ENCODE measurements at places on chromosomes 3 and 15.

GRCh38 chr3:30162579-30162978, 443.8 kb upstream of the TGFBR2 start:
- DNase-seq: no peak

DNA sequence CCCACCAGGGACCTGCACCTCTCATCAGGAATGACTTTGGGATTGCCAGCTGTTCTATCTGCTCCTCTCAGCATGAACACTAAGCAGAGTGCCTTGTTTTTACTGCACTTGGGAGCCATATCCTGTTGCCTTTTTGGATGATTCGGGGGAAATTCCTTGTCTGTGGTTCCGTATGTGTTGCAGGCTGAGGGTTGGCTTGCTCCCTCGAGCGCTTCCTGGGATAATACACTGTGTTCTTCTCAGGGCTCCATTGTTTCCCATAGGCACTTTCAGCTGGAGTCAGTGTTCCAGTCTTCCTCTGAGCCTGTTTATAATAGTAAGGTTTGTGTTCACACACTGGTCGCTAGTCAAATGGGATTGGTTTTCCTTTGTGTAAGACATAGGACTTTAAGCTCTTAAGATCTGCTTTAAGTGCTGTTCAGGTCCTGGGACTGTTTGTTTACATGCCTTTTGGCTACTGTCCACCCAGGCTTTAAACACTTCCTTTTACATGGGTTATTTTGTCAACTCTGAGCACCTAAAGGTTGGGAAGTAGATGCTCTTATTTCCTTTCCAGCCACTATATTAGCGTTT, 23.4 kb downstream of the BOC start:
- no peak for DNase-seq

GRCh38 chr15:38351466-38351865, 98.8 kb downstream of the SPRED1 start:
- no peak for DNase-seq

DNA sequence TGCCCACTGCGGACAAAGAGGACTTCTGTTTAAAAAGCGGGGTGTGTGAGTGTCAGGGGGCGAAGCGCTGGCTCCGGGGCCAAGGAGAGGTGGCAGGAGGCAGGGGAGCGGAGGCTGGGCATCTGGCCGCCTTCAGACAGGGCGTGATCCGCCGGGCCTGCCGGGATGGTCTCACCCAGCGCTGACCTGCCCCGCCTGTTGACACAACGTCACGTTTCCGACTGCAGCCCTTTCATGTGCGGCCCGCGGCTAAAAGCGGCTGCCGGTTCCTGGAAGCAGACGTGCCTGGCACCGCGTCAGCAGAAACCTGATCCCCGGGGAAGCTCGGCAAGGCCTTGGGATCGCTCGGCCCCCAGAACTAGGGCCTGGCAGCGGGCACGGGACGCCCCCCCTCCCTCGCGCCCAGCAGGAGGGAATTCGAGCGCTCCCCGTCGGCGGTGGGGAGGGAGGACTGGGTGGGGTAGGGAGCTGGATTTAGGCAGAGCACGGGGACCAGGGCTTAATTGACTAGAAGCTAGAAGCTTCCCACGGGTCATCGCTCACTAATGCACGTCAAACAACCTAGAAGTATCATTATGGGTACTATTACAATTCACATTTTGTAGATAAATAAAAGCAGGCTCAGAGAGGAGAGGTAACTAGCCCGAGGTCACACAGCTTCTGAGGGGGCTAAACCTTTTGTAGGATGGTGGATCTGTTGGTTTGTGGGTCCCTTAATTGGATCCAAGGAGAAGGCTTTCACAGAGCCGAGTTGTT, 7.7 kb downstream of the BHLHE40 start:
- DNase-seq: peak; percentile 99

DNA sequence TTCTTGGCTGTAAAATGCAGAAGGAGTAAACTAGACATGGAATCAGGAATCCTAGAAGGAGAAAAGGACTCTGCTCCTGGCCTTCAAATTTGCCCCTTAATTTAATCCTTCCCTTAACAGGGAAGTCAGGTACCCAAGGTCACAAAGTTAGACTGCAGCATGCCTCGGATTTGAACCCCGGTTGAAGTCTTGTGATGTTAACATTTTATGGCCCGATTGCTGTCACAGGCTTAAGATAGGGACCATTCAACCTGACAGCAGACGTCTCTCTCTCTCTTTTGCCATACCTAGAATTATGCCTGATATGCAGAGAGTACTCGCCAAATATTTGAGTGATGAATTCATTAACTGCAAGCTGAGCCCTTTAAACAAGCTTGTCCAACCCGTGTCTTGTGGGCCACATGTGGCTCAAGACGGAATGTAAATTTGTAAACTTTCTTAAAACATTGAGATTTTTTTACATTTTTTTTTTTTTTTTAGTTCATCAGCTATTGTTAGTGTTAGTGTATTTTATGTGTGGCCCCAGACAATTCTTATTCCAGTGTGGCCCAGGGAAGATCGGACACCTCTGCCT, 217.2 kb downstream of the THSD4 start:
- no peak for DNase-seq

GRCh38 chr15:98858610-98859023, 149.0 kb downstream of the PGPEP1L start:
- DNase-seq: no peak

DNA sequence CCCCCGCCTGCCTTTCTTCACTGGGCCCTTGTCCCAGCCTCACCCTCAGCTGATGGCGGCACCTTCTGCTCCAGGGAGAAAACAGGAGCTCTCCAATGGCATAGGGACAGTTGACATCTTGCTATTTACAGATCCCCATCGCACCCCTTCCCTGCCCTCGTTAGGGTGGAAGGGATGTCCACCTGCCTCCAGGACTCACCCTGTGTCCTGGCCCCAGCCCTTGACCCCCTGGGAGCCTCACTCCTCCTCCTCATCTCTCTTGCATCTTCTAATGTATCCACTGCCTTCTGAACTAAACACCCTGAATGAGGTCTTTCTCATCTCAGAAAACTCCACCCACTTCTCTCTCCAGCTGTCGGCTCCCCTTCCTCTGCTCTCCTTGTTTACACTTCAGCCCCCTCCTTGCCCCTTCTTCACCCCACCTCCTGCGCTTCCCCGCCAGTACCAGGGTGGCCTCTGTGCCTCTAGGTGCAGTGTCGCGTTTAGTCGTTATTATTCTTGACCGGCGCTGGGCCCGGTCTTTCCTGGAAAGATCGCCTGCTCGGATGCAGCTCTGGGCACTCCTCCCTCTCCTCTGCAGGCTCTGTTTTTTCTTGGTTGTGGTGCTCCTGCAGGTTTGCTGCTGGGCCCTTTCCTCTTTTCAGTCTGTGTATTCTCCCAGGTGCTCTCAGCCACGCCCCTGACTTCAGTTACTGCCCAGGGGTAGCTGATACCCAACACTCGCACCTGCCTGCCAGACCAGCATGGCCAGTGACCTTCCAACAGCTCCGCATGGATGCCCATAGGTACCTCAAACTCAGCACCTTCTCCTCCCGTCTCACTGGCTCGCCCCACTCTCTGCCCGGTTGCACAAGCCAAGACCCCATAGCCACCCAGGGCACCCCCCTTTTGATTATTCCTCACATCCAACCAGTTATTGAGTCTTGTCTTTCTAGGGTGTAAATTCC, 42.9 kb downstream of the PML start:
- no peak for DNase-seq

GRCh38 chr15:101531170-101531569, 41.7 kb upstream of the PCSK6 start:
- no peak for DNase-seq

GRCh38 chr15:91857772-91858171, 4.3 kb downstream of the SLCO3A1 start:
- DNase-seq: no peak

- DNase-seq: no peak
Observed at GRCh38 chr15:67859331-67859946, 19.6 kb upstream of the RNU6-1 start.

DNA sequence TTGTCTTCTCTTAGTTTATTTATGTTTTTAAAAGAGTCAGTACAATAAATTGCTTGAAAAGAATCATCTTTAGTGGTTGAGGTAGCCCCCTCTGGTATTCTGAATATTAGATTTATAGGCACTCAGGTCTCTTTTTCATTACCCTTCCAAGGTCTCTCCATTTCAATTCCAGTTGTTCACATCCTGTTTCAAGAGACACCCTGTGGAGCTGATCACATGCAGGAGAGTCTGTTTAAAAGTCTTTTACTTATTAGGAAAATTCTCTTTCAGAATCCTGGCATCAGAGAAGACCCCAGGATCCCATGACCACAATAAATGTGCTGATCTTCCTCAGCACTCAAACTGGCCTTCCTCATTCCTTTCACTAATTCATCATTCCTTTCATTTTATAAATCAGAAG, 195.7 kb downstream of the ZIC4 start:
- DNase-seq: no peak

- DNase-seq: no peak
Observed at GRCh38 chr3:127709320-127710060, 36.7 kb downstream of the ABTB1 start.

- no peak for DNase-seq
Observed at GRCh38 chr15:70375586-70375985, 277.9 kb upstream of the TLE3 start.

DNA sequence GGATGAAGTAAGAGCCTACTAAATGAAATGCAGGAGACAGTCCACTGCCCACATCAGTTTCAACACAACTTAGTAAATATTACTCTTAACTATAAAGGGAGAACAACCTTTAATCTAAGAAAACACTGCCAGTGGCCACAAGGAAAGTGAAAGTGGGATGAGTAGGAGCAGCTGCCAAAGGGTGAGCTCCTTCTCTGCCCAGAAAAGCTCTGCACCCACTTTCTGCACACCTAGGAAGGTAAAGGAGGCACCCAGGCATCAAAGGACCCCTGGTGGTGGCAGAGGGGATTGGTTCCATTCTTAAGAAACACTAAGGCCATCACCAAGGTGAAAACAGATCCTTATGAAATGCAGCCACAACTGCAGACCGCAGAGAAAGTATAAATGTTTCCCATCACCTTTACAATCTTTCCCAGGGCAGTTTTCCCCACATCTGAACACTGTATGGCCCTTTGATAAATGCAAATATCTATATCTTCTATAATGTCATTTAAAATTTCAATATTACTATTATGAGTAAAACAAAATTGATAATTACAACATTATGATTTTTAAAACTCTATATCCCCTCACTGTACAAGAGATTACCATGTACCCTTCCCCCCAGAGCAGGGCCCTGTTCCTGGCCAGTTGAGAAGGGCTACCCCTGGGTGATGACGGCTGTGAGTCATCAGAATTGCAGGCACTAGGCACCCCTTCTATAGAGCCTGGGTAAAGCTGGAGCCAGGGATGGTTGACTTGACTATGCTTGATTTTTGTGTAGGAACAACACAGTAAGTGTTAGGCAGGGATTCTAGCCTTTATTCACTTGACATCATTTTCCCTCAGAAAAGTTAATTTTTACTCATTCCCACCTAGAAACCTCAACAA, 92.0 kb downstream of the SNRK start:
- DNase-seq: peak; percentile 36

DNA sequence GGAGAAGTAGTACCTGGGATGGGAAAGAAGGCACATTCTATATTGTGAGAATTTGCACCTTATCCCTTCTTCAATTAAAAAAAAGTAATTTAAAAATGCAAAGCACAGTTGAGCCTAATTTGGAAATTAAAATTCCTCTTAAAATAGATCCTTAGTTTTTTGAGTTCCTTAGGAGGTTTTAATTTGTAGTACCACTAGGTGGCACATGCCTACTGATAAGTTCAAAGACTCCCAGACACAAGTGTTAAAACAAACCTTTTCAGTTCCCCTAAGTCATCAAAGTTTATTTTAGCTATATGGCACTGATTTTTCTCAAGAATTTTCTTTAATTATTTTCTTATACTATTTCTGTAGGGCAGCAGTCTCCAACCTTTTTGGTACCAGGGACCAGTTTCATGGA, 127.6 kb upstream of the AZI2 start:
- no peak for DNase-seq

DNA sequence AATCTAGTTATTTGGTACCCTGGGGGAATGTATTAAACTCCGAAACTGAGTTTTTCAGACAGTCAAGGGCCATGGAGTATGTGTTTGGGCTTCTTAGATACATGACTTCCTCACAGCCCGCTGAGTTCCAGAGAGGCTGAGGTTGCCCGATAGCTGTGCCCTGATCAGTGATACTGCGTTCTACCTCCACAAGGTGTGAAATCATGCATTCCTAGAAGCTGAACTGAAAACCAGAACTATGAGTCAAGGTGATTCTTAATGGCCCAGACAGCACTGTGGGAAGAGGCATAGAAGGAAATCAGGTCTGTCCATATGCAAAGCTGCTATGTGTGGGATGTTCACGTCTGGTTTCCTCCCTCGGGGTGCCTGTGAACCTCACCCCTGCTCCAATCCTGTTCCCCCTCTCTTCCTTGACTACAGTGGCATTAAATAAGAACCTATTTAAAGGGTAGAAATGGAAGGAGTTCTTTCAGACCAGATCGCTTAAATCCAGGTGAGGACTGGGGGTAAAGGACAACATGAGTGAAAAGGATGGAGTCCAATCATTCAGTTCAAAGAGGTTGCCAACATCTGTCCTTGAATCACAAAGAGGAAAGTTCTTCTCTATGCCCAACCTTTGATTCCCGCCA, 74.3 kb downstream of the MYO1E start:
- DNase-seq: no peak

DNA sequence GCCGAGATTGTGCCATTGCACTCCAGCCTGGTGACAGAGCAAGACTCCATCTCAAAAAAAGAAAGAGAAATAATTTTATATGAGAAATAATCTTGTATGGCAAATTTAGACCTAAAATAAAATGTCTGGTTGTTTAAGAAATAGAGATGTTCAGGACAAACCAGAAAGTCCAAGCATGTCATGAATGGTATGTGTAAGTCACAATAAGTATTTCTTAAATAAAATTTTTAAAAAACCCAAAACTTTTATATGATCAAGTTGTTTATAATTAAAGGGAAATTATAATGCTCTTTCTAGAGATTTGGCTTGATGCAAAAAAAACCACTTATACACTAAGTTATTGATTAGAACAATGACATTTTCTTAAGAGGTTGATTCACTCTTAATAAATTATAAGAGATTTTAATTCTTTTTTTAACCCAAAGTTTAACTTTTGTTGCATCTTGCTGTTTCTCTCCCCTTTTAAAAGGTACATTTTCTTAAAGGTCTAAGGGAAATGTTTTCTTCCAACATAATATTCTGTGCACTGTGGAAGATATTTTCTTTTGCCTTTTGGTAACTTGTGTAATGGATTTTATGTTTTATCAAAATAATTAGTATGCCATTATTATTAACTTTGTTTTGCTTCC, 105.7 kb downstream of the RTP4 start:
- DNase-seq: no peak

GRCh38 chr15:65400760-65401610, 21.8 kb downstream of the IGDCC4 start:
- DNase-seq: no peak

GRCh38 chr3:197404754-197405153, 106.3 kb upstream of the DLG1 start:
- DNase-seq: no peak
